ENCODE measurements at places on chromosomes 6 and 20.
A peak's percentile ranks its signal among the peaks of the same experiment; 100 is the strongest.

GRCh38 chr6:56406276-56407269 is 159.2 kb upstream of the COL21A1 start:
- no peak for DNase-seq

GRCh38 chr6:166197361-166197760 is 29.7 kb upstream of the TBXT start:
- DNase-seq: no peak

GRCh38 chr20:9141070-9141469 is 72.2 kb downstream of the PLCB4 start:
- no peak for DNase-seq

DNA sequence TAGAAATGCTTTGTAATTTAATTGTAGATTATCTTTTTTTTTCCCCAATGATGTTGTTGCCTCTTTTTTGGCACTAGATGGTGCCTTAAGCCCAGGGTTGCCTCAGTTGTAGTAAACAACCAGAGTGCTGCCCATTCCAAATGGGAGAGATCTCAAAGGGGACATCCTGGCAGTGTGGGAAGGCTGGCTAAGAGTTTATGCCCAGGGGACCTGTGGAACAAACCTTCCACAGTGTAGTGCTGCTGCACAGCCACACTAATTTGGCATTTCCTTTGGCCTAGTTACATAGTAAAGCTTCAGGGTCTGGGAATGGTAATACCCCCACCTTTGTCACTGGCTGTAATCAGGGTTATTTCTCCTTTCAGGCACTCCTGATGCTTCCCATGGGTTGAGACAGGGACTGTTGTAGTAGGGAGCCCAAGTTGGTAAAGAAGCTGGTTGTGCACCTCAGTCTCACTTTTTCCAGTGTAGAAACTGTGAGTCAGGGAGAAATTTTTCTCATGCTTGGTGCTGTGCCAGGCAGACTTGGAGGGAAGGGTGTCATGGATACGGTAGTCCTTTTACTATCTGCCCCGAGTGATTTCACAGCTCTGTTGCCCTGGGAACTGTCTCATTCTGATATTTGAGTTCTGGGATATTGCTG is 177.8 kb upstream of the ECI2 start:
- peak; percentile 79 for DNase-seq

GRCh38 chr6:16731478-16732051 is 29.7 kb downstream of the ATXN1 start:
- no peak for DNase-seq

DNA sequence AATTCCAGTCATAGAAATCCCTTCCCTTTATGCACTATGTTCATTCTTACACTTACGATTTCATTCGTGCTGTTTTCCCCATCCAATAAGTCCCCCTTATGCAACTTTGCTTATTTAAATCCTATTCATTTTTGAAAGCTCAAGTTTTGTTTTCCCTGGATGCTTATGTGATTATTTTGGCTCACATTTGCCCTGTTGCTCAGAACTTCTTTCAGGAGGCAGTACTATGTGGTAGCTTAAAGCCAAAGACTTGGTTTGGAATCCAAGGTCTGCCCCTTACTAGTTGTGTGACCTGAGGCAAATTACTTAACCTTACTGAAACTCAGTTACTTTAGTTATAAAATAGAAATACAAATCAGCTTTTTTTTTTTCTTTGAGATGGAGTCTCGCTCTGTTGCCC is 59.6 kb downstream of the MOXD1 start:
- DNase-seq: no peak

DNA sequence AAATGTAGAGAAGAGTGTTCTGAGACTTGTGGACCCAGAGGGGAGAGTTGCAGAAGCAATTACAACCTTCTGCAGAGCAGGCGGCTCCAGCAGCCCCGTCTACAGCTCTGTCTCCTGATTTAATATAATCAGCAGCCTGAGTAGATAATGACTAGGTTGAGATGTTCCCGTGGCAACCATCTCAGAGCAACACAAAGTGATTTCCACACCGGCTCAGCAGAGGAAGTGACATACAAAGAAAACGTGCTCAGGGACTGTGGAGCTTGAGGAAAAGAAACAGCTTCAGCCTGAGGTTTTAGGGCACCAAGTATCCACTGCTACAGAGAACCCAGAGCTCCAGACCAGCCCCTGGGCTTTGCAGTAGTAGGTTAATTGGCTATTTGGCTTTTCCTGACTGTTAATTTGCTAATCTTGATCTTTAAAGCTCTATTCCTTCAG is 136.4 kb downstream of the MTFR2 start:
- DNase-seq: no peak

DNA sequence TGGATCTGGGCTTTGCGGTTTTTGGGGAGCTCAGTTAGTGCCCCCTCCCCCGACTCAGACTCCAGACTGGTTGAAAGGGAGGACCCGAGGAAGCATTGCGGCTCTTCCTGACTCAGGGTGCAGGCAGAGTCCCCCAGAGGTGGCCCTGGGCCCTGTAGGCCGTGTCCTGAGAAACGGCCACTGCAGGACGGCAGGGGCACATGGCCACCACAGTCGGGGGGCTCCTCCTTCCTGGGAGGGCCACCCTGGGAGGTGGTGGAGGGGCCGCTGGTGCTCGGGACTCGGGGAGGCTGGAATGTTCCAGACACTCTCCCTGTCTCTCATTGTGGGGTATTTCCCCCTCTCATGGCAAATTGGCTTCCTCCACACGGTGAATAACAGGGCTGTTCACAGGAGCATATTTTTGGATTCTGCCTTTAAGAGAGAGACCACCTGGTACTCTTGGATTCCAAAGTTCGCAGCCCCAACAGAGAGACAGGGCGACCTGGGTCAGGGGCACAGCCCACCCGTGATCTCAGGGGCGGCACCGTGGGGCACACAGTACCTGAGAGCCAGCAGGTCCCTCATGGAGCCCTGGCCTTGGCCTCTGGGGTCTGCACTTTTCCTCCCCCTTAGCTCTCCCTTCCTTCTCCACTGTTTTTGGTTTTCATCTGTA is 35.7 kb downstream of the FRMD1 start:
- DNase-seq: no peak

DNA sequence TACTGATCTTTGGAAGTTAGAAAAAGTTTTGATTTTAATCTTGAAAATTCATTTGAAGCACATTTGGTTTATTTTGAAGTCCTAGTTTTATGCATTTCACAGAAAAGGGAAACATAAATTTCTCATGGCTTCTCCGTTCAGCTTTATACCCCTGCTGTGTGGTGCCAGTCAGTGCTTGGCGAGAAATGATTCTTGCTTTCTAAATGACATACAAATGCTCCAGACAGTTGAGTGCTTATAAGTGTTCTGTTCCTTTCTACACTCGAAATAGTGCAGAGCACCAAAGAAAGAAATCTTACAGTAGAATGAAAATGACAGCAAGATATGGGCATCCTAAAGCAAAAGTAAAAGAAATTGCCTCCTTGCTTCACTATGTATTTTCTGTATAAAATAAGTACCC is 9.0 kb upstream of the ZNF292 start:
- DNase-seq: no peak

DNA sequence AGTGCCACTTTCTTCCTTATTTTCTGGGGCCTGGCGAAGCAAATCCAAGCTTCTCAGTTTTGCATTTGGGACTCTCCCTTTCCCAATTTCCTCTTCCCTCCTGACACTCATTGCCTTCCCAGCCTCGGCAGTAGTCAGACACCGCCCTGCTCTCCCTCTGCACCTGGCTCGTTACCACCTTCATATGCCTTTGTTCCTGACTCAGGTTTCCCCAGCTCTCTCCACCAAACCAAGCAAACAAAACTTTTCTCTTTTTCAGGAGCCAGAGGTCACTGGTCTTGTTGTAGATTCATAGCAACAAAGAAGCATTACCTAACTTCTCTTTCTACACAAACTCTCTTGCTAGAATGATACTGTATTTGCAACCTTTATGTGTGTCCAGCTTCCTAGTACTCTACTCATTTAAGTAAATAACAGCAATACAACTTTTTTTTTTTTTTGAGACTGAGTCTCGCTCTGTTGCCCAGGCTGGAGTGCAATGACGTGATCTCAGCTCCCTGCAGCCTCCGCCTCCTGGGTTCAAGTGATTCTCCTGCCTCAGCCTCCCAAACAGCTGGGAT is 9.0 kb upstream of the ZC3H12D start:
- DNase-seq: no peak

DNA sequence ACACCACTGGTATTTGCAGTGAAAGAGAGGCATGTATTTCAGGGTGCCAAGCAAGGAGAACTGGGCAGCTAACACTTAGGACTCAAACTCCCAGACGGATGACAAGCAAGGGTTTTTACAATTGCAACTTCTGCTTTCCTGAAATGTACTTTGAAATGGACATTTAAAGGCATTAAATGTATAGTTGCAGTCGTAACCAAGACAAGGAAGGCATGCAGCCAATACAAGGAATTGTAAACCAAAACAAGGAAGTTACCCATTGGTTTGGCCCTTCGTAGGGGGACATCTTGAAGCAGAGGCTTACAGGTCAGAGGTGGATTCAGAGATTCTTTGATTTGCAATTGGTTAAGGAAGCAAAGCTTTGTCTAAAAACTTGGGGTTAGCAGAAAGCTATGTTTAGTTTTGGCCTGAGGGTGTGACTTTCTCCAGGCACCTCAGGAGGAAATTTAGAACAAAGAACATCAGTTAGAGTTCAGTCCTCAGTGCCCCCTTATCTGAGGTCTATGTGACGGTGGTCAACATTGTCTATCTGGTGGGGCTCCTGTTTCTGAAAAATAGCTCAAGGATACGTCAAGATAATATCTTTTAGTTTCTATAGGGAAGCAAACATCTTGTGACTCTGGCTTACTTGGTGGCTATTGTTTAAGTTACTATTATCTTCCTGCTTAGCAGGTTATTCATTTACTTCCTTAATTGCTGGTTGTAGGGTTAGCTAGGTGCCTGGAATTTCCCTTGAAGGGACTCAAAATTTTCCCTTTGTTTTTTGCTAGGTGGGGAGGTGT is 266.0 kb downstream of the CD83 start:
- DNase-seq: no peak

DNA sequence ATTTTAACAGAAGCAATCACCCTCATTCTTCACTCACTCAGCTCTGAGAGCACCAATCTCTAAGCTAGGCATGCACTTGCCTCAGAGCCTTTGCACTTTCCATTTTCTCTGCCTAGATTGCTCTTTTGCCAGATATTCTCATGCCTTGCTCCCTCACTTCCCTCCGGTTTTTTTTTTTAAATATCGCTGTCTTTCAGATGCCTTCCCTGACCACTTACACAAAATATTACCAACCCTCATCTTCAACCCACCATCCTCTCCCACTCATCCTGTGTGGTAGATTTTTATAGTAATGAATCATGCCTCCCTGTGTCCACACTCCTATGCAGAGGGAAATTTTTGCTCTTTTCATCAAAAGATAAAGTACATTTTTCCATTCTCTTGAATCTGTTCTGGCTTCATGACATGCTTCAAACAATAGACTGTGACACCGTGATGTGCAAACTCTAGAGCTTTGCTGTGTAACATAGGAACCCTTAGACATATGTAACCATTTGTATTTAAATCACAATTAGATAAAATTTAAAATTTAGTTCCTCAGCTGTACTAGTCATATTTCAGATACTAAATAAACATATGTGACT is 437.1 kb downstream of the UTRN start:
- DNase-seq: no peak

DNA sequence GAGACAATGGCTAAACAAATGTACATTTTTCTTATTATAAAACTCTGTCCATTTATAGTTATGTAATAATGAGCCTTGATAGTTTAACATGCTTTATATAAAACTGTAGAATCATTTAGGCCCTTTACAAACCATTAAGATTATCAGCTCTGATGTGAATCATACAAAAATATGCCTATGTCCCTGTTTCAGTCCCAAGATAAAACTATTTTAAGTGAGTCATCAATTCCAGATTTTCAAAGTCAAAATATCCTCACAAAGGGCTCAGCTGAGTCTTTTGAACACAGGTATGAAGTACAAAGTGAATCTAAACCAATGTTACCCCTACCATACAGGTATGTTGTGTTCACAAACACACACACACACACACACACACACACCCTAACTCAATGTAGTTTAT is 88.0 kb downstream of the PTPRK start:
- no peak for DNase-seq

DNA sequence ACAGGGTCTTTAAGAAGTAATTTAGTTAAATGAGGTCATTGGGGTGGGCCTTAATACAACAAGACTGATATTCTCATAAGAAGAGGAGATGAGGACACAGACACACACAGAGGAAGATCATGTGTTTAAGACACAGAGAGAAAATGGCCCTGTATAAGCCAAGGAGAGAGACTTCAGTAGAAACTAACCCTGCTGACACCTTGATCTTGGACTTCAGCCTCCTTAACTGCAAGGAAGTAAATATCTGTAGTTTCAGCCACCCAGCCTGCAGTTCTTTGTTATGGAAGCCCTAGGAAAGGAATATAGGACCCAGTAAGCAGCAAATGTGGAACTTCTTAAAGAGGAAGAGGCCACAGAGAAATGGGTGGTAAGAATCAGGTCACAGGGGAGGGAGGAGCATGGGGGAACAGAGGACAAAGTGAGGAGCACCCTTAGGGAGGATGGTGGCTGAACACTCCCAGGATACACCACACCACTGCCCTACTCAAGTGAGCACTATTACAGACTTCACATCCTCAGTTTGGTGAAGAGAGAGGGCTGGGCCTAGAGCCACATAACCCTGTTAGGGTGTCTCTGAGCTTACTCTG is 762 bp downstream of the SIRPB1 start:
- DNase-seq: no peak

DNA sequence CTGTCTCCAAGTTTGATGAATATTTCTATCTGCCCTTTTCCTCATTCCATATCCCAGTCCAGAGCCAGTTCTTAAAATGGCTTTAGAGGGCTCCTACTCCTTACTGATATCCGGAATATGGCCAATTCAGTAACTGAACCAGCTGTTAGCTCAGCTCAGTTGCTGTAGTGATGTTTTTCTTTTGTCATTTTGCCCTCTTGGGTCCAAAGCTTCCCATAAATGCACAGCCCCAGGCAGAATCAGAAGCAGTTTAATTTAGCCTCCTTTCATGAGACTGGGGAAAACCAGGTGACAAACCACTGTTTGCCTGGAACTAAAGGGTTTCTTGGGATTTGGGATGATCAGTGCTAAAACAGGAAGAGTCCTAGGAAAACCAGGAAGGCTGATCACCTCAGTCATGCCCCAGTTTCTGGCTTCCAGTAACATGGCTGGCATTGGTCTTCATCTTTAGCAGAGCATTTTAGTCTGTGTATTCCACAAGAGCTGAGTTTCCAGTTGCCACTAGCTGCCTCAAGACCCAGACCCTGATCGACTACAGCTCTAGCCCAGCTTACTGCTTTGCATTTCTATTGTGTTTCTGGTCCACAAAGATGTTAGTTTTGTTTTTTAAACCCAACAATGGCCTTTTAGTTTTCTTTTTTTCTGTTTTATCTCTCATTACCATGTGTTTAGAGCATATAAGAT is 40.6 kb upstream of the REV3L start:
- DNase-seq: no peak

DNA sequence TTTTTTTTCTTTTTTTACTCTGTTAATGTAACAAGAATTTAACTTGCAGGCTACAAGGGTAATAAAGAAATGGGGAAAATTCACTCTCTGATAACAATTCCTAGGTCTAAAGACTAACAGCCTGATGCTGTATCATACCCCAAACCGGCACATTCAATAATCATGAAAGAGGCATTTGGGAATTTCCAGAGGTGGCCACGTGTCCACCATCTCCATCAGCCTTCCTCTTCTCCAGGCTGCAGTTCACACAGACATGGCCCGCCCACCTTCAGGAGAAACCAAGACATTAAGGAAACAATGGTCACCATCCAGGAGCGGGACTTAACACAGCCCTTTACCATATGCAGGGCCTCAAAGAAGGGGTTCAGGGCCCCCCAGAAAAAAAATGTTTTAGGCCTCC is 44.8 kb downstream of the PDE10A start:
- no peak for DNase-seq

GRCh38 chr20:61127311-61128039 is 124.6 kb upstream of the CDH4 start:
- peak; percentile 99 for DNase-seq
